ENCODE measurements at places on chromosomes 6 and 20.

GRCh38 chr20:56111961-56112730, 106.8 kb upstream of the CBLN4 start:
- DNase-seq = no peak

DNA sequence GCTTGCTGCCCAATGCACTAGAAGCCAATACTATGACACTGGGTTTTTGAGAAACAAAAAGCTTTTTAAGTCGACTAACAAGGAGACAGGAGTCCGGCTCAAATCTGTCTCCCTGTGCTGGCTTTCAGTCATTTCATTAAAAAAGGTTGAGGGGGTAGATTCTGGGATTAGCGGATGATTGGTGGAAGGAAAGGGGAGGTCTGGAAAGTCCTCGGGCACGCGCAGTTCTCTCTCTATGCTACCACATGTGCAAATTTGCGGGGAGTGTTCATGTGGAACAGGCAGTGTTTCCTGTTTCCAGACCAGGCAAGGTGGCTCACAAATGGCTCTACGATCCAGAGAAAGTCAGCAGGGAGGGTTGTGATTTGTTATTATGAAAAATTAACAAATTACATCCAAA, 89.1 kb upstream of the TOX2 start:
- no peak for DNase-seq

- no peak for DNase-seq
Measured at GRCh38 chr6:133128191-133128590, 113.0 kb upstream of the EYA4 start.

DNA sequence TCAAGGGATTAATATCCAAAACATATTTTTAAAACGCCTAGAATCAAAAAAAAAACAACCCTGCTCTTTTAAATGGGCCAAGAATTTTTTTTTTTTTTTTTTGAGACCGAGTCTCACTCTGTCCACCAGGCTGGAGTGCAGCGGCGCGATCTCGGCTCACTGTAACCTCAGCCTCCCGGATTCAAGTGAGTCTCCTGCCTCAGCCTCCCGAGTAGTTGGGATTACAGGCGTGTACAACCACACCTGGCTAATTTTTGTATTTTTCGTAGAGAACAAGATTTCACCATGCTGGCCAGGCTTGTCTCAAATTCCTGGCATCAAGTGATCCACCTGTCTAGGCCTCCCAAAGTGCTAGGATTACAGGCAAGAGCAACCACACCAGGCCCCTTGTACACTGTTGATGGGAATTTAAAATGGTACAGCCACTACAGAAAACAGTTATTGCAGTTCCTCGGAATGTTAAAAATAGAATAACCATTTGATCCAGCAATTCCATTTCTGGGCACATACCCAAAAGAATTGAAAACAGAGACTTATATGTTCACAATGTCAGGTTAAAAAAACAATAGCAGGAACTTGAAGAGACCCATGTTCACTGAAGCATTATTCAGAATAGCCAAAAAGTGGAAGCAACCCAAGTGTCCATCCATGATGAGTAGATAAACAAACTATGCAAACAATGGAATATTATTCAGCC, 3.1 kb upstream of the MYL9 start:
- DNase-seq = no peak

DNA sequence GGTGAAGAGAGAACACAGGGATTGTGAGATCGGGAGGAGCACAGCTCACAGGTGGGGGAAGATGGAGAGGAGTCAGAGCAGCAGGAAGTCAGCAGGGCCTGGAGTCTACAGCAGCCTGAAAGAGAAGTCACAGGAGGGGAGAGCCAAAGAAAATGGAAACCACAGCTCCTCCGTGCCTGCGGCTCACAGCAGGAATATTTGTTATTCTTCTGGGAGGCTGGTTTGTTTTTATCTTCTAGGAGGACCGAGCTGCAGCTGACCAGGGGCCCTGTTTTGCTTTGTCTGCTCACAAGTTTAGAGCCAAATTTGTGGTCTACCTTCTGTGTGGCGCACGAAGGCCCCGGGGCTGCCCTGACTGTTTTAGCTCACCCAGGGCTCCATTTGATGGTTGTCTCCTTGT, 81.8 kb downstream of the CLIC5 start:
- no peak for DNase-seq

GRCh38 chr20:47774131-47774777, 11.0 kb downstream of the SULF2 start:
- DNase-seq = no peak

DNA sequence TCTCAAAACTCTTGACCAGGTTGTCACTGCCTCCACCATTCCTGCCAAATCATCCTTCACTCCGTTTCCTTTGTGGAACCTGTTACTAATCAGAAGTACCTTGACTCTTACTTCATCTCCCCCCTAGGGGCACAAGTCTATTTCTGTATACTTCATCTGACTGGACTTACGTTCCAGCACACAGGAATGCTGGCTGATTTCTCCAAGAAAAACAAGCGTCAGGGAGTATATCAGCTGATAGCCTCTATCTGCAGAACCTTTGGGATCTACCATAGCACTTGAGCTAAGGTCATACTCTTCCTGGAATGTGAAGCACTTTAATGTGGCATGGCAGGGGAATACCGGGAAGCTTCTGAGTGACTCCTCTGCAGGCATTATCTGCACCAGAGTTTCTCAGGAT, 178.1 kb upstream of the MOCS1 start:
- no peak for DNase-seq

GRCh38 chr6:41677124-41677921, 39.1 kb downstream of the MDFI start:
- DNase-seq = no peak

- no peak for DNase-seq
Measured at GRCh38 chr20:58130156-58130555, 98.3 kb downstream of the ANKRD60 start.

DNA sequence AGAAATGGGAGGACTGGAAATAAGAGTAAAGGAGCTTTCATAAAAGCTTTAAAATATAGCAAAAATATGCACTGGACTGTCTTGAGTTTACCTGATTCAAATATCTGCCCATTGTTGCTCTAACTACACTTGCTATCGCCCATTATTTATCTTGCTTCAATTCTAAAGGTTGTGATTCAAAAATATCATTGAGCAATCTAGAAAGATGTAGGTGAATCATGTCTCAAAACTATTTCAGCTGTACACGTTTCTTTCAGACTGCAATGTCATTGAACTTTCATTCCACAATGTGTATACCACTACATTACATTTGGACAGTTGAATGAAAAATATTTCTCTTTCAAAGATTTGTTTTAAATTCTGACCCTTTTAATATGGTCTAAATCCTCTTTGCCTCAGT, 545.6 kb downstream of the BMP2 start:
- no peak for DNase-seq

DNA sequence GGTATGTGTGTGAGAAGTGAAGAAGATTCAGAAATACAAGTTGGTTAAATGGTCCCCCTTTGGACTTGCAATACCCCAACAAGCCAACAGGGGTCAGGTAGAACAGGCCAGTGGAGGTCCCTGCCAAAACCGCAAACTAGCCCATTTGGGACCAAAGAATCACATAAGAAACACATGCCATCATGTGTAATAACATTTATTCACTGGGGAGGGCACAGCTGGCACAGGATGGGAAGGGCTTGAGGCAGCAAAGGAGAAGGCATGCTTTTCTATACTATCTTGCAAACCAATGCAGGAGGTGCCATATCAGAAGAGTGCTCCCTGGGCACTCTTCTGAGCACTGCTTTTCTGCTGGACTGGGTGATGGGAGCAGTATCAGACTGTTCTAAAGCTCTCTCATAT, 116.1 kb upstream of the TRAF3IP2 start:
- DNase-seq = peak; percentile 33

DNA sequence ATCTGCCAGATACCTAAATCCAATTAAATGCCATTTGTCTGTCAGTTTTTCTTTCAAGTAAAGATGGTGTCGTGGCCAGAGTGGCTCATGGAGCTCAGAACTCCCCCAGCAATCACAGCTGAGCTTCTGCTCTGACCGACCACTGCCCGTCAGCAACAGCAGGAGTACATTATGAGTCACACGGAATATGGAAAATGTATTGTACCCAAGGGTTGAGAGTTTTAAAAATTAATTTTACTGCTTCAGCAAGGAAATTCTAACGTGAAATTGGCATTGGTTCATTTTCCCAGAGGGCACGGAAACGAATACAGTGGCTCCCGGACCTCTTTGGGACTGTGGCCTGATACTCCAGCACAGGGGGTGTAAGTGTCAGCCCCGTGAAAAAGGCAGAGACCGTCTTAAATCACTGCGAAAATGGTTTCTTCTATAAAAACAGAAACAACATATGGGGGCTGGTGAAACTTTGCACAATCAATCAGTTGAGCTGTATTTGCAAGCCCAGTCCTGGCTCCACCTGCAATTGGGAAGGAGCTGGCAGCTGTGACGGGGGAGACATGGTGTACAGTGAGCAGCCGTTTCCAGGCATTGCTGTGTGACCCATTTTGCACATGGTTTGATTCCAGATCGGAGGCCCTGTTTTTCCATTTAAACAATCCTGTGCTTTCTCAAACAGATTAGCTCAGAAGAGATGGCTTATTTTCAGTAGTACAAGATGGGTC, 12.8 kb downstream of the NPEPL1 start:
- DNase-seq = no peak

- no peak for DNase-seq
Measured at GRCh38 chr20:33693741-33694638, 7.8 kb upstream of the E2F1 start.

DNA sequence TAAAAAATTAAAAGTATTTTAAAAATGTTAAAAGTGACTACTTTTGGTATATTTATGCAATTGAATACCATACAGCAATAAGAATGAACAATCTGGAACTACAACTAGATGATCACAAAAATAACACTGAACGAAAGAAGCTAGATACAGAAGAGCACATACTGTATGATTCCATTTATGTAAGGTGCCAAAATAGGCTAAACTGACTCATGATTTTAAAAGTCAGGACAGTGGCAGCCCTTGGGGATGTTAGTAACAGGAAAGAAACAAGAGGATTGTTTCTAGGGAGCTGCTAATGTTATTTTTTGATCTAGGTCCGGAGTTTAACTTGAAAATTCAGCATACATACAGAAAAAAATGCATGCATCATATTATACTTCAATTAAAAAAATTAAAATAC, 42.3 kb downstream of the KIF13A start:
- no peak for DNase-seq

All from AML-193 (cell line).